Posterior cingulate gyrus (tissue), 11 donors: ENCODE measurements at places on chromosomes 6 and 20.
A peak's percentile ranks its signal among the peaks of the same experiment; 100 is the strongest.

- DNase-seq, result no peak
Observed at GRCh38 chr6:121297694-121298093, 36.6 kb downstream of the TBC1D32 start.

DNA sequence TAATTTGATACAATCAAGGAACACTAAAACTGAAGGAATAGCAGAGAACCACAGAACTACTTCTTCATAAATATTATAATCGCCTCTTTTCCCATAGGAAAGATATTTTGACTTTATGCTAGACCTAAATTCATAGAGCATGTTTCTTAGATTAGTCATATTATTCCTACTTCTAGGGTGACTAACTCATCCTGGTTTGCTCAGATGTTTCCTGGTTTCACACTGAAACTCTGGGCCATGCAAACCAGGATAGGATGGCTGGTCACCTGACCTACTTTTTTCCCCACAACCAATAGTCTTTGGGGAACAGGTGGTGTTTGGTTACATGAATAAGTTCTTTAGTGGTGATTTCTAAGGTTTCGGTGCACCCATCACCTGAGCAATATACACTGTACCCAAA is 42.8 kb downstream of the MMS22L start:
- no peak for DNase-seq

- no peak for DNase-seq
Observed at GRCh38 chr6:37373822-37374471, 20.2 kb downstream of the RNF8 start.

DNA sequence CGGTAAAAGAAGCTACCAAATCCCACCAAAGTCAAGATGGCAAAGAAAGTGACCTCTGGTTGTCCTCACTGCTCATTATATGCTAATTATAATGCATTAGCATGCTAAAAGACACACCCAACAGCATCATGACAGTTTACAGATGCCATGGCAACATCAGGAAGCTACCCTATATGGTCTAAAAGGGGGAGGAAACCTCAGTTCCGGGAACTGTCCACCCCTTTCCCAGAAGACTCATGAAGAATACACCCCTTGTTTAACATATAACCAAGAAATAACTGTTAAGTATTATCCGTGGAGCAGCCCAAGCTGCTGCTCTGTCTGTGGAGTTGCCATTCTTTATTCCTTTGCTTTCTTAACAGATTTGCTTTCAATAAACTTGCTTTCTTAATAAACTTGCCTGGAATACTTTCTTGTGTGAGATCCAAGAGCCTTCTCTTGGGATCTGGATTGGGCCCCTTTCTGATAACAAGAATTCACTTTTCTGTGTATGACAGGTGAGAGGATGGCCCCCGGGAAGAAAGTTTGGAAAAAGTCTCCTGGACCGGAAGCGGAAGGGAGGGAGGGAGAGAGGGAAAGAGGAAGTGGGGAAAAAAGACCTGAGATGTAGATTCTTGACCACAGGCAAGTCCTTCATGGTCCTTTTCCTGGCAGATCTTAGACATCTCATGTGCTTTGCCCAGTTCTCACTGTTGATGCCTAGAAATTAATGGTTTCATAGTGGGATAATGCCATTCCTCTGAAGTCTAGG is 146.7 kb upstream of the ID4 start:
- no peak for DNase-seq

DNA sequence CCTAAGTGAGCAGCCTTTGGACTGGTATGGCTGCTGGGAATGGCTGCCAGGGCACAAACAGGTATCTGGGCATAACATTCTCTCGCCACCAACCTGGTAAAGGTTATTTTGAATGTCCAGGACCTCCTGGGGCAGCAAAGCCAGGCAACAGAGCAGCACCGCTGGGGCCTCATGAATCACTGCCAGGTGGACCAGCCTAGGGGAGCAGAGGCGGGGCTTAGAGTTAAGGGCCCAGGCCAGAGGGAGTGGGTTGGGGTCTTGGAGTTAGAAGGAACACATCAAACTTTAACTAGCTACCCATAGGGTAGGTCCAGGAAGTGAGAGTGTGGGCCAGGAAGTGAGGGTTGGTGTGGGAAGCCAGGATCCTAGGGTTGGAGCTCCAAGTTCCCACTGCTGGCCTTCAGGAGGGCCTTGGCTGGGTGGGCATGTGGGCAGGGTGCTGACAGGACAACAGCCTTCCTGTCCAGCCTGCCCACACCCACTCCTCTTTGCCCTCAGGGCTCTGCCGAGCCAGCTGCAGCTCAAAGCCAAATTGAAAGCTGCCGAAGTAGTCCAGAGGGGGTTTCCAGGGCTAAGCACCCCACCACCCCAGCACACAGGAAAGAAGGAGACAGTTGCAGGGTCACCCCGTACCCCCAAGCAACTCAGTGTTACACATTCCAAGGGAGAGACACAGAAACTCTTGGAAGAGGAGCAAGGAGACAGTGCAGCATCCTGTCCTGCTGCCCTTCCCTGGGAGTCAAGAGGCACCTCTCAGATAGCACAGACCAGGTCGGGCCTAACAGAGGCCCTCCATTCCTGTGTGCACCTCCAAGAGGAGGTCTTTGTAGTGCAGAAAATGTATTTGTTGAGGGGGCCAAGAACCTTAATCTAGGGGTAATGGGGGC is 2.6 kb downstream of the NFKBIE start:
- DNase-seq, result no peak

GRCh38 chr6:134253681-134254080 is 64.2 kb downstream of the SGK1 start:
- no peak for DNase-seq

DNA sequence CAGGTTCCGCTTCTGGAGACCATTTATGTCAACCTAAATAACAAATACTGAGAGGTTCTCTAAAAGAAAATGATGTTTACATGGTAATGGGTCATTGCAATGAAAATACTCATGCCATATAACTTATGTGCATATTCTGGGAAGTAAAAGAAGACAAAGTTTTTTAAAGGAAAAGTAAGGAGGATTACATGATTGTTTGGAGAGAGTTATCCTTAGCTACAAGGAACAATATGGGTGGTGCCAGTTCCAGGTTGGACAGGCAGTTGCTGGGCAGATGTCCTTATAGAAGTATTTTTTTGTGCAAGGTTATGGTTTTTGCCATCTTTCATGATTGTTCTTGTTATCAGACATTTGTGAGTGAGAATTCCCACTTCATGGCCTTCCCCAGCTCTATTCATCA is 52.5 kb downstream of the MRAP2 start:
- DNase-seq, result no peak

- no peak for DNase-seq
Observed at GRCh38 chr6:69026715-69027114, 391.6 kb downstream of the ADGRB3 start.

GRCh38 chr20:38358556-38358955 is 12.3 kb downstream of the LBP start:
- no peak for DNase-seq

DNA sequence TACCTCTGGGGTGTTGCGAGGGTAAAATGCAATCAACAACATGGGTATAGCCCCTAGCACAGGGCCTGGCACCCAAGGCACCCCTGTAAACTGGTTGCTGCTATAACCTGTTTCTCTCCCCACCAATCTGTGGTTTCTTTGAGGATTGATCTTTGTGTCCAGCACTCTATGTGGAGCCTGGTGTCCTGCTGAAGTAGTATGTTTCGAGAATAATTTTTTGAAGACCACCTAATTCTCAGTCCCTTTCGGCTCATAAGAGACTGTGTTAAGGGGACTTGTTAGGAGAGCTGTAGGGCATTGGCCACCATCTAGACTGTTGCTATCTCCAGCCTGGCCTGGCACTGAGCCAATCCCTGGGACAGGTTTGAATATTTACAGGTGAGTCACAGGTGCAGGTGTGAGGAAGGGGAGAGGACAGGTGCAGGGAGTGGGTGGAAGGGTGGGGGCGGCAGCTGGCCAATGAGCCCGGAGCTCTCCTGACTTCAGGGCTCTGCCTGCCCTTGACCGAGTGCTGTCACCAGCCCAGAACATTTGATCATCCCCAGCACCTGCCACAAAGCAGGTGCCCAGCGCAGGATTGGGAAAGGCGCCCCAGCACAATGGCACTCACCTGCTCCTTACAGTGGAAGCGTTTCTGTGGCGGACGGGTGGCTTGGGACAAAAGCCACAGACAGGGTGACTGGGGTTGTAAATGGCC is 8.1 kb upstream of the C20orf144 start:
- no peak for DNase-seq

GRCh38 chr20:54276577-54277169 is 68.8 kb downstream of the PFDN4 start:
- no peak for DNase-seq

DNA sequence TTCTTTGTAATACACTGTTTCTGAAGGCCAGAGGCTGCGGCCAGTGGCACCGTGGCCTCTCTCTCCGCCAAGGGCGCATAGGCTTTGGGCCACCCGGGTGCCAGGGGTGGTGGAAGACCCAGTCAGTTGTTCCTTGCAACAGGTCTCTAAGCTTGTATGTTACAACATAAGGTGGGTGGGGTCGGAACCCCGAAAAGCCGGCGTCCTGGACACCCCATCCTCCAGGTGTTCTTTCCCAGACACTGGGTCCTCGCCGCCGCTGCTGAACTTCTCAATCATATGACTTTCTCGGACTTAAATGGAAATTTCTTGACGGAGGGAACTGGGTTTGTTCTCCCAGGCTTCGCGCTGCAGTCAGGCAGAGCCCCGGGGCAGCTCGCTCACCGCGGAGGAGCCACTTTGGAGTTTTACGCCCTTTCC is 983 bp upstream of the KCNQ5 start:
- peak; percentile 80 for DNase-seq

DNA sequence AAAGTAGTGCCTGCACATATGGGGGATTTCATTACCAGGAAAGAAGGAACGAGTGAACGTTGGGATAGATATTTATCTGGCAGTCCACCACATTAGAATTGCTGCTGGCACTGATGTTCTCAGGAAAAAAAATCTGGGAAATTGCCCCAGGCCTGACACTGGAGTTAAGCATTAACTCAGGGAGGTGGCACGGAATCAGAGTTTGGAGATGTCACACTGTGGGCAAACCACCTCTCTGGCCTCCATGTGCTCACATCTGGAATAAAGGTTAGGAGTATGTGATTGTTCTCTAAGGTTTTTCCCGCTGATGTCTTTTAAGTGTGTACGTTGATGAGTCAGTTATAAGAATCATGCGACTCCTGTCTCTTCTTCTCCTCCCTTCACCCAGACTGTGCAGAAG is 7.9 kb downstream of the TGM3 start:
- no peak for DNase-seq

- DNase-seq, result no peak
Observed at GRCh38 chr20:9070304-9070703, 1.4 kb downstream of the PLCB4 start.

DNA sequence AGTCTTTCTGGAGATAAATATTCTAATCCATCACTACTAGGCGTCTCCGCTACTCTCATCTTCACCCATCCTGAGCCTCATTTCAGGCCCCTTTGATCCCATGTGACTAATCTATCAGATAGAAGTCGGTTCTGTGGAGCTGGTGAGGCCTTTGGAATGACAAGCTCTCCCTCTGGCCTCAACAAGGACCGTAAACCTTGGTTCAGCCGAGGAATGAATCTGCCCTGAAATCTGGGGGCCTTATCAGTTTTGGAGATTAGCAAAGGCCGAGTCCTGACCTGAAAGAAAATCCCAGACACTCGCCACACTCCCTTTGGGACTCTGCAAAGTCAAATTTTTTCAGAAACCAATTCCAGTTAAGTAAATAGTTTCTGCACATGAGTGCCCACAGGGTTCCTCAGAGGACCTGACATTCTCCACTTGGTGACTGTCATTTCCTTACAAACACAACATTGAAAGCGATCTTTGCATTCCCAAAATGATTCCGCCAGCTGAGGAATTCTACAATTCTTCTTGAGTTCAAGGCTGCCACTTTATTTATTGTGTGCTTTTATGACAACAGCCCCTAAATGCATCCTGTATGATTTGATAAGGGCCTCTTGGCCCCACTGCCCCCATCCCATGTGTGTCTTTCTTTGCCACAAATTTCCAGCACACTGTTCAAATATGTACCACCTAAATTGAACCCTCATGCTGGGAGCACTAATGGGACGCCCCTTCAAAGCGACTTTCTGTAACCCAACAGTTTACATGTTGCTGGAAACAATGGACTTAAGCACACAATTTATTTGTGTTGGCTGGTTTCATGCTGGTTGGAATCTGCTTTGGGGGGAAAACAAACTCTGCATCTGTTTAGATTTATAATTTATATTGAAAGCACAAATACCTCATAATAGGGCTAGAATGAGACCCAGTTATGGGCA is 10.0 kb upstream of the RIPOR3 start:
- DNase-seq, result no peak

DNA sequence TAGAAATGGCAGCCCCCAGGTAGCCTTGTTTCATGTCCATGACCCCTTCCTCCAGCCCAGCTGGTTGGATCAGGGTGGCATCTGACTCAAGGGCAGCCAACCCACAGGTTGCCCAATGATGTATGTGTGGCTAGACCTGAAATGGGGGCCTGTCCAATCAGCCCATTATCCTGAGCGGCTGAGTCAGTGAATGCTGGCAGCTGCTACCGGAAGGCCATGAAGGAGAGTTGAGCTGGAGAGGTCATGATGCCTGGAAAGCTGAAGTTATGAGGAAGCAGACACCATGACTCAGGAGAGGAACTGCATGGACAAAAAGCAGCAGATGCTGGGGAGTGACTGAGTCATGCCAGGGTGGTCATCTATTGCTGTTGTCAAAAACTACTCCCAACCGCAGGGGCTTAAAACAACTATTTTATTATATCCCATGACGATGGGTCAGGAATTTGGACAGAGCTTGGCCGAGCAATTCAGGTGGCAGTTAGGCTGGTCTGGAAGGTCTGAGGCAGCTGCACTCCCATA is 67.3 kb downstream of the MDGA1 start:
- no peak for DNase-seq

- DNase-seq, result no peak
Observed at GRCh38 chr6:163620670-163621330, 206.3 kb downstream of the QKI start.

DNA sequence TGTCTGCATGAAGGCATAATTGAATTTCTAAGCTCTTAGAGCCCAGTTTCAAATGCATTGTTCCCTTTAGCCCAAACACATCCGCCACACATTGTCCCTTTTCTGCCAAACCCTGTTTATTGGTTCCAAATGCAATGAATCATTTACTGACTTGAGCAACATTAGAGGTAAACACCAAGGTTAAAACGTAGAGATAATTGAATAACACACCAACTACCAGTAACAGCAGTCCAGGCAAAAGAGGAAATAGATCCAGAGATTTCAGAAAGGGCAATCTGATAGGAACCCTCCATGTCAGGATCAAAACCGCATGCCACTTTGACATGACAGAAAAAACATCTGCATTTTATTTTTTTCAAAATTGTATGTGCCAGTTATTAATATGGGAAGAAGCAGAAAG is 114.8 kb downstream of the PKHD1 start:
- DNase-seq, result no peak
